Left ventricle myocardium superior (tissue), 1 donor: ENCODE measurements at places on chromosomes 13 and 19. TPM values are rescaled to one million over a fixed set of nuclear protein-coding genes. Genes with fewer than 3 reads are reported as not detected.
A peak's percentile ranks its signal among the peaks of the same experiment; 100 is the strongest.

DNA sequence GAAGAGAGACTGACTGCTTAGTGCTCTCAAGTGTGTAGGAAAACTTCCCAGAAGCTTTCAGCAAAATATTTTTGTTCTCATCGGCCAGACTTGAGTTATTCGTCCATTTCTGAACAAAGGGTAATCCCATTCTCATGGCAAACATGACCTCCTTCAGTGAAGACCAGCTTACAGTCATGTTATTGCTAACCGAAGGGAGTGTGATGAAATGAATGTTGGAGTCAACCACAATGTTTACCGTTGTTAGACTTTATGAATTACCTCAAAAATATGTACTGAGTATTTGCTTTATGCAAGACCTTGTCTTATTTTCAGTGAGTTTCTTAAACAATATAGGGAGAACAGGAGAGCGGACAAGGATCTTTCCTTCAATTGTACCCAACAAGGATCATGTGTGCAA is 228.6 kb downstream of the LMO7 start:
- DNase-seq: no peak

The RCBTB2 gene
- total RNA-seq: 13.5 TPM

DNA sequence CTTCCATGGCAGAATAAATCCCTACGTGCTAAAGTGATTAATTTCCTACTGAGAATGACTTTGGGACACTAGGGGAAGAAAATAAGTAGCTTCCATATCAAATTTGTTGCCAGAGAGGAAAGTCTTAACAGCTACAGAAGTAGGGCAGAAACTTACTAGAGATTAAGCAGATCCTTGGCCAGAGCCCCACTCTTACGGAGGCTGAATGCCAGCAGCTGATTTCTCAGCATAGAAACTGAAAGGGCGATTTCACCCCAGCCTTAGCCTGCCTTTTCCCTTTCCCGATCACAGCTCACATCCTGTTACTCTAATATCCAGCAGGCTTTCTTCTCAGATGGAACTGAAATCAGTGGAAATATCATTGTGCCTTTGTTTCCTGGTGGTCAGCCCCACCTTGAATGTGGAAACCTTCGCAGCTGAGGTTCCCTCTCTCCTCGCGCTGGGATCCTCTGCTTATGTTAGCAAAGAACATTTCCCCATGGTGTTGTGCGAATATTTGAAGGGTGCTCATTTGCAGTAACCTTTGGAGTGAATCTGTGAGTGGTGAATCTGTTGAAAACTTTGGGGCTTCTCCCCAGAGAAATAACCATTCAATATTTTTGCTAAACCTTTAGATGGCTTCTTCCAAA is 8.4 kb downstream of the FAM124A start:
- peak; percentile 64 for DNase-seq

DNA sequence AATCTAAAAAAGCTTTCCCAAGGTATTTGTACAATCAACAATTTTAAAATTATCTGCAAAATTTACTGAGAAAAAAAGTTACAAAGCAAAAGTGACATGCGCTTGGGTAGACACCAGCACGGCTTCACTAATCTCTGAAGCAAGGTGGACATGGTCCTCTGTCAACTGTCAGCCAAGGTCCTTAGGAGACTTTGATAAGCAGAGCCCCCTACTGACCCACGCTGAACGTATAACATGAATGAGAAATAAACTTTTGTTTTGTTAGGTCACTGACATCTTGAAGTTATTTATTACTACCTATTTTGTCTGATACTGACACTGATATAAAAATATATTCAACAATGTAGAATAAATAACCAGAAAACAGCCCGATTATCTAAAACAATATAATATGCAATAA is 100.7 kb upstream of the OBI1 start:
- no peak for DNase-seq

GRCh38 chr19:51422053-51422448 is 4.6 kb upstream of the SIGLEC10 start:
- peak; percentile 90 for DNase-seq

- DNase-seq: peak; percentile 89
Measured at GRCh38 chr13:98576963-98577835, at the start of gene STK24. TSS of gene STK24 (minus strand) at chr13:98577107. CDS start at chr13:98576786, 321 bp downstream.

DNA sequence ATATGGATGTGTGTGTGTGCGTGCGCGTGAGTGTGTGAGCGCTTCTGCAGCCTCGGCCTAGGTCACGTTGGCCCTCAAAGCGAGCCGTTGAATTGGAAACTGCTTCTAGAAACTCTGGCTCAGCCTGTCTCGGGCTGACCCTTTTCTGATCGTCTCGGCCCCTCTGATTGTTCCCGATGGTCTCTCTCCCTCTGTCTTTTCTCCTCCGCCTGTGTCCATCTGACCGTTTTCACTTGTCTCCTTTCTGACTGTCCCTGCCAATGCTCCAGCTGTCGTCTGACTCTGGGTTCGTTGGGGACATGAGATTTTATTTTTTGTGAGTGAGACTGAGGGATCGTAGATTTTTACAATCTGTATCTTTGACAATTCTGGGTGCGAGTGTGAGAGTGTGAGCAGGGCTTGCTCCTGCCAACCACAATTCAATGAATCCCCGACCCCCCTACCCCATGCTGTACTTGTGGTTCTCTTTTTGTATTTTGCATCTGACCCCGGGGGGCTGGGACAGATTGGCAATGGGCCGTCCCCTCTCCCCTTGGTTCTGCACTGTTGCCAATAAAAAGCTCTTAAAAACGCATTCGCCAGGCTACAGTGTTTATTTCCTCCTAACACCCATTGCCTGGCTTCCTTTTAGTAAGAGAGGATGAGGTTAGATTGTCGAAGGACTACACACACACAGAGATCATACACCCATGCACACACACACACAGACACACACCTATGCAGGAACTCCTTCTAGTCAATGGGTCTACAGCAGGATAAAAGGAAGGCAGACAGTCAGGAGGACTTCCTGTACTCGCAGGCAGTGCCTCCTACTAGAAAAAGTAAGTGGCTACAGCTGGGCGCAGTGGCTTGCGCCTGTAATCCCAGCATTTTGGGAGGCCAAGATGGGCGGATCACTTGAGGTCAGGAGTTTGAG is 7.1 kb downstream of the FOSB start:
- no peak for DNase-seq

- DNase-seq: no peak
Measured at GRCh38 chr19:50475101-50475568, 1.2 kb upstream of the EMC10 start.

DNA sequence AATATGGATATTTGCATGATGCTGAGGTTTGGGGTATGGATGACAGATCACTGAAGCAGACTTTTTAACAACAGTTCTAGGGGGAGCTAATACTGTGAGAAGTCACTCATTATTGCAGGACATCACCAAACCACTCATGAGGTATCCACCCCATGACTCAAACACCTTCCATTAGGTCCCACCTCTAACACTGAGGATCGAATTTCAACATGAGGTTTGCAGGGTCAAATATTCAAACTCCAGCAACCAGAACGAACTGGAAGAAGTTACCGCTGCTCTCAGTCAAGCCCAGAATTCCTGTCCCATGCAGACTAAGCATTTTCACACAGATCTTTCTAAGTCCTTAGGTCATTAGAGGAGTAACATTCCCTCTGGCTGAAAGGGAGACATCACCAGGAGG is 758.9 kb downstream of the UQCRFS1 start:
- no peak for DNase-seq

- no peak for DNase-seq
Measured at GRCh38 chr13:110838116-110838515, 76.8 kb downstream of the ANKRD10 start.

The IL12RB1 gene
- total RNA-seq: 0.94 TPM

GRCh38 chr13:66491251-66491650 is 738.9 kb downstream of the PCDH9 start:
- no peak for DNase-seq

The LIG4 gene
- 7.7 TPM for total RNA-seq

The LILRA5 gene
- 1.2 TPM for total RNA-seq

DNA sequence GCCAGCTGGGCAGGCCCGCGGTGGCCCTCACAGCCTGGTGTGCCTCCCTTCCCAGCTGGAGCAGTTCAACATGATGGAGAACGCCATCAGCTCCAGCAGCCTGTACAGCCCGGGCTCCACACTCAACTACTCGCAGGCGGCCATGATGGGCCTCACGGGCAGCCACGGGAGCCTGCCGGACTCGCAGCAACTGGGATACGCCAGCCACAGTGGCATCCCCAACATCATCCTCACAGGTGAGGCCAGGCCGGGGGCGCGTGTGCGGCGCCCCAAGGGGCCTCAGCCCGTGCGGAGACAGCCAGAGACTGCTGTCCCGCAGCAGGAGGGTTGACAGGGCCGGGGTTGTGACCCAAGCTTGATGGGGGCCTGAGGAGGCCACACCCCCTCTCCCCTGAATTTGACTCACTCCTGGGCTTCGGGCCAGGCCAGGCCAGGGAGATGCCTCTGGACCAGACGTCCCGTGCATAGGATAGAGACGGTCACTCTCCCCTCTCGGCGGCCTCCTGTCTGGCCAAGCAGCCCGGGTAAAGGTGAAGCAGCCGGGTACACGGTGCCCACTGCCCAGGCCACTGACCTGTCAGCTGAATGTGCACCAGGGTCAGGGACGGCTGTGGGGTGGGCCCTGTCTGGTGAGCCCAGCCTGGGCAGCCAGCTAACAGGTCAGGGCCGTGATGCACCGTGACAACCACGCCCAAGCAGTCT is 15.4 kb downstream of the COMP start:
- DNase-seq: peak; percentile 27

- no peak for DNase-seq
Measured at GRCh38 chr19:39282021-39282420, 13.8 kb downstream of the IFNL2 start.

DNA sequence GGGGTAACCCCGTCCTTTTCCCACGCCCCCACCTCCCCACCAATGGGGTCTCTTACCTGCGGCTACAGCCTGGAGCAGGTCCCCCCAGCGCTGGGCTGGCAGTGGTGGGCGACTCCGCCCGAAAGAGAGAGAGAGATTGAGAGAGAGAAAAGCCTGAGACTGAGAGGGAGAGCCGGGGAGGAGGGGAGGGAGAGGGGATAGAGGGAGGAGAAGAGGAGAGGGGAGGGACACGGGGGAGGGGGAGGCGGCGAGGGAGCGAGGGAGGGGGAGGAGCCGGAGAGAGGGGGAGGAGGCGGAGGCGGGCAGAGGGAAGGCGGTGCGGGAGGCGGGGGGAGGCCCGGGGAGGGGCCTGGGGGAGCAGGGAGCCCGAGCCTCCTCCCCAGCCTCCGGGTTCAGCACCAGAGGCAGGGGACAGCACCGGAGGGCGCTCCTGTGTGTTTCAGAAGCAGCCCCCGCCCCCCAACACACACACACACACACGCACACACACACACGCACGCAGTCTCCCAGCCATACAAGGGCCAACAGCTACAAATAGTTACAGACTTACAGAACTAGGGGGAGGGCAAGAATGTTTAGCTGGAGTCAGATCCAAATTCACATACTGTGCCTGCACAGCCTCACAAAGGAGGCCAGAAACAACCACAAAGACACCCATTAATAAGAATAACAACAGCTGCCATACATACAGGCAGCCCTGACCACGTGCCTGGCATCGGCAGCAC is at the start of gene SLC8A2:
Gene SLC8A2, minus strand, starts transcription at position 161 of the 725 bp plus-strand sequence. CDS start 5,490 bp downstream, outside the sequence.
- DNase-seq: peak; percentile 77

- no peak for DNase-seq
Measured at GRCh38 chr19:17968362-17968761, 1.5 kb downstream of the KCNN1 start.

- DNase-seq: peak; percentile 85
Measured at GRCh38 chr19:46471116-46471733, at the start of gene PNMA8A. TSS of gene PNMA8A (minus strand) at chr19:46471563. CDS start at chr19:46471035, 528 bp downstream.

DNA sequence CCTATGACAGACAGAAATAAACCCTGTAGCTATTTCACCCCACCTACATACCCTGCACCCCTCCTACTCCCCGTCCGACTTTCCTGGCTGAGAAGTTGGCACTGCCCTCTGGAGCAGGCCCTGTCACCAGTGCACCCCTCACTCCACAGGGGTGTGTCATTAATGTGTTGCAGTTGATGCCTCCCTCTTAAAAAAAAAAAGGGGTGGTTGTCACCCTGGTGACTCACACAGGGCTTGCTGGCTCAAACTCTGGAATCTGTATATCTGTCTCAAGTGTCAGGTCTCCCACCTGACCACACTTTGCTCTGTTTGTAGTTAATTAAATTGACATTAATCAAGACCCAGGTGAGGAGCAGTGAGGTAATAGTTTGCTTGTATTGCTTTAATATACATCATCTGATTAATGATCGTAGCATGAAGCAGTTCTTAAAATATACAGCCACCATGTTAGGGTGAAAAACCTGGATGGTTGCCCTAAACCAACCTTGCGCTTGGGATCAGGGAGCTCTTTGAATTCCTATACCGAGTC is 2.0 kb upstream of the GATAD2A start:
- no peak for DNase-seq
